Foreskin keratinocyte (primary cell): ENCODE measurements at places on chromosomes 12 and 14. TPM values are rescaled to one million over a fixed set of nuclear protein-coding genes. Genes with fewer than 3 reads are reported as not detected.

GRCh38 chr14:102949062-102949800 lies 26.8 kb downstream of the AMN start:
- DNase-seq = no peak

DNA sequence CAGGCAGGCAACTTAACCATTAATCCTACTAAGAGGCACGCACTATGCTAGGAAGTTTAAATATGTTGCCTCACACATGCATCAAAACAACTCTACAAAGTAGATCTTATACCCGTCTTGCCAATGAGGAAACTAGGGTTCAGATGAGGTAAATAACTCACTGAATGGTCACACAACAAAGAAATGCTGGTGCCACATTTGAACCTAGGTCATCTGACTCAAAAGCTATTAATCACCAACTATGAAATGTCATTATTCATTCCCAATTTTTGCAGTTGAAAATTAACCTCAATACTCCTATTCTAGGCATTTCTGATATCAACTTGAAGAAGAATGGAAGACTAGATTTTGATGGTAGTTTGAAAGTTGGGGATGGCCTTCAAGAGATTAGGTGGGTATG lies 2.8 kb upstream of the PYROXD1 start:
- DNase-seq = no peak

GRCh38 chr12:54504550-54504949 lies 7.0 kb downstream of the NCKAP1L start:
- DNase-seq = no peak

GRCh38 chr14:95519699-95520098 lies 3.2 kb upstream of the SYNE3 start:
- no peak for DNase-seq

GRCh38 chr12:62714774-62715721 lies 219.9 kb downstream of the PPM1H start:
- no peak for DNase-seq

GRCh38 chr14:57732463-57733285 lies 133.2 kb downstream of the SLC35F4 start:
- no peak for DNase-seq

DNA sequence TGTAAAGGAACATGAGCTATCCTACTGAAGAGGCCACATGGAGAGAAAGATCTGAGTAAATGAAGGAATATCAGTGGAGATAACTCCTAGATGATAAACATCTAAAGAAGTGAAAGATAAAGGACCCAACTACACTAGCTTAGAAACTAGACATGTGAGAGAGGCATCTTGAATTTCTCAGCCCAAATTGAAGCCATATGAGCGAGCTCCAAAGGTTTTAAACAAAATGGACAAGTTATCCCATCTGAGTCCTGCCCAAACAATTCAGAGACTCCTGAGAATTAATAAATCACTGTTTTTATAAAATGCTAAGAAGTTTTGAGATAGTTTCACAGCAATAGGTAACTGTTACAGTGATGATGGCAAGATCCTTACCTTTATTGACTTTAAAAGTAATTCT lies 438.9 kb downstream of the NAV3 start:
- DNase-seq = no peak

- DNase-seq = no peak
These were observed 50.7 kb downstream of the EPS8 start for GRCh38 chr12:15738438-15739015.

- DNase-seq = no peak
These were observed 21.9 kb upstream of the ZFP36L1 start for GRCh38 chr14:68814539-68815297.

The BRF1 gene
- total RNA-seq = 17.5 and 18.5 TPM in 2 replicates

The CD27 gene
- total RNA-seq = not detected in 2 replicates

The CIROP gene
- not detected in 2 replicates for total RNA-seq

The RPL6 gene
- 1,897 and 1,923 TPM in 2 replicates for total RNA-seq
